ENCODE measurements at places on chromosomes 11 and 22.
A peak's percentile ranks its signal among the peaks of the same experiment; 100 is the strongest.

DNA sequence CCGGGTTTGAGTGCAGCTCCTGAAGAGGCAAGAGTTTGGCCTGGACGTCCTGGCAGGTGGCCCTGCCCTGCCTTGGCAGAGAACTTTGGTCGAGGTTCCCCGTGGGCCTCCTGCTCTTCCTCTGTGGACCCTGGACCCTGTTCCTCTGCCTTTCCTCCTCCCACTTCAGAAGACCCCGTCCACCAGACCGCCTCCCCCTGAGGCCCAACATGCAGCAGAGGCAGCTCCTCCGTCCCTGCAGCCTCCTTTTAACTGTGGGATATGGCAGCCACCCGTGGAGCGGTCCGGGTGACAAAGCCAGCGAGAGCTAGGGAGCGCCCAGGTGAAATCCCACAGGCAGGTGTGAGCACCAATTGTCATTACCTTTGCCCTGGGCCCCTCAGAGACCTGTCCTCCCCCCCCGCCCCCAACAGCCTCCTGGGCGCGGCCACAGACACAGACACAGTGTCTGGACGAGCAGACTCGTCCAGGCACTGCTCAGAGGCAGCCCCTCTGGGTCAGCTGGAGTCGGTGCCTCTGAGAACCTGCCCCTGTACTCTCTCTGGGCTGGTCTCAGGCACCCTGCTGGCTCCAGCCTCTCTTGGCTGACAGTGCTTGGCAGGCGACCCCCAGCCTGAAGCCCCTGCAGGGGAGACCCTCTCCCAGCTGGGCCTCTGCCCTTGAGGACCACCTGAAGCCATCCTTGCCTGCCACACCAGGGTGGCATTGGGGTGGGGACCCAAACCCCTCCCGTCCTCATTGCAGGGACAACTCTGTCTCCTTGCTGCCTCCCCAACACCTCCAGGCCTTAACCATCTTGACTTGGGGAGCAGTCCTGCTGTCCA lies 4.1 kb upstream of the PTDSS2 start:
- no peak overlapping the region for H3K27ac ChIP-seq
- no peaks in the 10 kb centered on the region for H3K36me3 ChIP-seq
- no peak for DNase-seq

- no peaks in the 10 kb centered on the region for H3K4me1 ChIP-seq
- H3K4me3 ChIP-seq, result no peak overlapping the region
- H3K27me3 ChIP-seq, result no peaks in the 10 kb centered on the region
These were observed 5.3 kb downstream of the MMP11 start for GRCh38 chr22:23777776-23778576.

DNA sequence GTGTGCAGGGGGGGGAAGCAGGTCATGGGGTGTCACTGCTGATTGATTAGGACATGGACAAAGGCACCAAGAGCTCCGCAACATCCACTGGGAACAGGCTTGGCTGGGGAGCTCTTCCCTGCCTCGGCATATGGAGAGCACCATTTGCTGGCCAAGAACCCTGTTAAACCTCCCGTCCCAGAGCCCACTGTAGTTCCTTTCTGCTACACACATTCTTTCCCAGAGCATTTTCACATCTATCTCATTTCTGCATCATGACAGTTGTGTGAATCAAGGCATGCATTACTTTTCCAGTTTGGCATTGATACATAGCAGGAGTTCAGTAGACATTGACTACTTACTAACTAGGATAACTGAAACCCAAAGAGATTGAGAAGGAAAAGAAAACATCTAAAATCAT lies 333.4 kb upstream of the B3GAT1 start:
- H3K36me3 ChIP-seq, result no peaks in the 10 kb centered on the region
- H3K4me3 ChIP-seq, result no peak overlapping the region
- DNase-seq, result no peak
- H3K27ac ChIP-seq, result no peak overlapping the region
- no peaks in the 10 kb centered on the region for H3K27me3 ChIP-seq

DNA sequence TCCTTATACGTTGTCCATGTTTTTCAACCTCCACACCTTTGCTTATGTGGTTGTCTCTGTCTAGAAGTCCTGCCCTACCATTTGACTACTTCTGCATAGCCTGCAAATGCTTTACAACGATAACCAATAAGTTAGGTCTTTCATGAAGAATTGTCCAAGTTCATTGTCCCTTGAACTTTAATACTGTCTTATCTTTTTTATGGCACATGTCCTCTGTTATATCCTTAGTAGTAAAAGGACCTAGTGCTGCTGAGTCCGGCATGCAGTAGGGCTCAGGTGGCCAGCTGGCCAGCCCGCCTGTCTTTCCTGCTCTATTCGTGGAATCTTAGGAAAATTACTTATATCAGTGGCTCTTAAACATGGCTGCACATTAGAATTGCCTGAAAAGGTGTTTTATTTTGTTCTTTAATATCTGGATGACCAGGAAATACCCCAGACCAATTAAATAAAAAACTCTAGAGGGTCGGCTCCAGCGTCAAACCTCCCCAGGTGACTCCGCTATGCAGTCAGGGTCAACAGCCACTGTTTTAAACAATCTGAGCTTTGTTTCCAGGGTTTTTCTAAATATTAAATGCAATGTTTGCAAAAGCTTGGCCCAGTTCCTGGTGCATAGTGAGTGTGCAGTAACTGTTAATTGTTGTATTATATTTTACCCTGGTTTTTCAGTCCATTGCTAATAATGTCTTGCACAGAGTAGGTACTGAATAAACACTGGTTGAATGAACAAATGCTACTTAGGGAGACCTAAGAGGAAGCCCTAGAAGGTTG lies 64.6 kb upstream of the SESN3 start:
- no peaks in the 10 kb centered on the region for H3K27me3 ChIP-seq
- no peak for DNase-seq
- no peaks in the 10 kb centered on the region for H3K36me3 ChIP-seq
- H3K27ac ChIP-seq, result no peak overlapping the region
- no peaks in the 10 kb centered on the region for H3K4me1 ChIP-seq

DNA sequence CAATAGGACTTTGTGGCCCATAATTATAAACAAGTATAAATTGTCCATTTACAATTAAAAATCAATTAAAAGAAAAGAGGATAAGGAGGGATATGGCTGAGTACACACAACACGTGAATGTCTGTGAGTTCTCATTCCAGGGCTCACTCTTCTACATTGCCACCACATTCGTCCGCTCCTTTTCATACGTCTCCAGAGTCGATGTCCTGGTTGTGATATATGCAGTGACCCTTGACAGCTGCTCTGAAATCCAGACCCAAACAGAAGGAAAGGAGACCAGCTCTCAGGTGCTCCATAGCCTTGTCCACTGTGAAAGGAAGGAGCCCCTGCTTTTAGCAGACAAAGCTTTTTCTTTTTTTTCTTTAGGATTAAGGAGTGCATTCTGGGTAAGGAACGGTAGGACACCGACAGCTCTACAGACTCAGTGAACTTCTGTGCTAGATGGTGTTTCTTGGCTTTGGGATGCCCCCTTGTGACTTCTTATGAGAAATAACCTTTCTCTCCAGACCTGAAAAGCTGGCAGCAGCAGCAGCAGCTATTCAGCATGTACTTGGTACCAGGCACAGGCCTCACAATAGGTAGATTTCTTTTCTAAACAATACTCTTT lies 19.7 kb upstream of the DNAJB13 start:
- no peak overlapping the region for H3K27ac ChIP-seq
- no peak overlapping the region for H3K4me3 ChIP-seq
- H3K27me3 ChIP-seq, result no peaks in the 10 kb centered on the region
- H3K36me3 ChIP-seq, result peaks cover 44% of the 10 kb centered on the region
- H3K4me1 ChIP-seq, result no peaks in the 10 kb centered on the region

- H3K4me3 ChIP-seq, result no peak overlapping the region
- H3K27ac ChIP-seq, result no peak overlapping the region
- H3K36me3 ChIP-seq, result no peaks in the 10 kb centered on the region
- no peaks in the 10 kb centered on the region for H3K4me1 ChIP-seq
- no peak for DNase-seq
These were observed 1173.2 kb downstream of the BRD1 start for GRCh38 chr22:48654492-48654891.

DNA sequence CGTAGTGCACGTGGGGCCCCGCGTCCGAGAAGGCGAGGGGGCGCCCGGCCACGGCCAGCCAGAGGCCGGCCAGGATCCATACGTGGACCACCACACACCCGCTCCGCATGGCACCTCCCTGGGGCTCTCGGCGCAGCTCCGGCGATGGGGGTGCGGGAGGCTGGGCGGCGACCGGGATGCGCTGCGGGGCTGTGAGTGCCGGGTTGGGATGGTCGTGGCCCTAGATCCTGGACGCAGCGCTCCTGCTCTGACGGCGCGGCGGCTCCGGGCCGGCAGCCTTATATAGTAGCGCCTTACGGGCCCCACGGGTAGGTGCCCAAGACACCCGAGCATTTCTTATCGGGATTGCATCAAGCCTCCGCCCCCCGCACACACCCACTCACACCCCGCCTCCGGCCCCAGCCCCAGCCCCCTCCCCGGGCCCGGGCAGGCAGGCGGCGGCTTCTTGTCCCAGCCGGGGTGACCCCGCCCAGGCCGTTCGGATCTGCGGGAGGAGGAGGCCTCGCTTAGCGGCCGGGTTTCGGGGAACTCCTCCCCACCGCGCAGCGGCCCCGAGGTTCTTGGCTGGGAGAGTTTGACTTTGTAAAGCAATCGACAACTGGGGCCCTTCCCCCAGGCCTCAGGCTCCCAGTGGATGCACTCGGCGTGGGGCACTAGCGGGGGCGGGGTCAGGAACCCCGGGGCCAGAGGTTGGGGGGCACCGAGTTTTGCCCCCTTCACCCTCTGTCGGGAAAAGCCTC lies at the start of gene FGF19:
Gene FGF19, minus strand, starts transcription at position 255 of the 740 bp plus-strand sequence. Its CDS starts 146 bp downstream, at position 109.
- H3K27ac ChIP-seq, result no peak within 1 kb of the TSS
- H3K27me3 ChIP-seq, result peaks cover 38% of the 10 kb centered on the region
- H3K36me3 ChIP-seq, result no peaks in the 10 kb centered on the region
- peak; percentile 67 for DNase-seq
- peak within 1 kb of the TSS; percentile 31 for H3K4me3 ChIP-seq
- peaks cover 19% of the 10 kb centered on the region for H3K4me1 ChIP-seq

DNA sequence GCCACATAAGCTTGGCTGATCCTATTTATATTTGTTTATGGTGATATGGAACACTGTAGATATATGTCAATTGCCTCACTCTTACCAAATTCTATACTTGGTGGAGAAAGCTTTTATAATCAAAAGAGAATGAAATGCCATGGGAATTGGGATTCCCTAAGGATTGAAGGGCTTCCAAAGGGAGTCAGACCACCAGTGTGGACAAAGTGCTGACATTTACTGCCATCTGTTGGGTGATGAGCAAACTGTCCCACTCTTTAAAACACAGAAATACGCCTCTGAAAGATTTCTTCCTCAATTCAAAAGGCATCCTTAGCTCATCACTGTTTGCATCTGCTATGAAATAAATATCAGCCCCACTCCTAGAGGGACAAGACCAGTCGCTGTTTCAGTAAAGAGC lies 7.1 kb downstream of the SLC1A2 start:
- H3K4me1 ChIP-seq, result no peaks in the 10 kb centered on the region
- peak; percentile 63 for DNase-seq
- H3K4me3 ChIP-seq, result no peak overlapping the region
- H3K36me3 ChIP-seq, result no peaks in the 10 kb centered on the region

DNA sequence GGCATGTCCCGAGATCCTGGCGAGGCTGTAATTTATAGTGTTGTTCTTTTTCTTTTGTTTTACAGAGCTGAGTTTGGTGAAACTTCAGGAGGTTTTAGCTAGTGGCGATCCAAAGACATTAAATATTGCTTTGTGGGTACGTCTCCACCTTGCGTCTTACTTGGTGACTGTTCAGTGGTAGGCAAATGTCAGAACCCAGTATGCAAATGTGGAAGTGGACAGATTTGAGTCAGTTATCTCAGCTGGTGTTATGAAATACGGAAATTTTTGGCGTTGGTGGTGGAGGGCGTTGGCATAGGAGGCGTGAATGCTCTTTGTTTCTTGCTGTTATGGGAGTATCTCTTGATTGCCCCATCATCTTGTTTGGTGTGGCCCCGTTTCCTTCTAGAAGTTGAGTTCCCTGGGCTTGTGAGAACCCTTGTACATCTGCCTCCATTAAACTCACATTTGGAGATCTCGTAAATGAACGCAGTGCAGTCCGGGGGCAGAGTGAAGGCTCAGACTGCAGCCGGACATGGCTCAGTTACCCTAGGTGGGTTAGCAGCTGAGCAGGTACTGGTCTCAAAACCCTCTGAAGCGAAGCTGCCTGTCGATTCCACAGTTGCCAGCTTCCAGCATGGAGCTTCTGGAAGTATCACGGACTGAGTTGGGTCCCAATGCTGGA lies 39.9 kb downstream of the PTPRJ start:
- peaks cover 22% of the 10 kb centered on the region for H3K4me1 ChIP-seq
- no peak overlapping the region for H3K27ac ChIP-seq
- H3K4me3 ChIP-seq, result no peak overlapping the region
- no peaks in the 10 kb centered on the region for H3K36me3 ChIP-seq
- no peak for DNase-seq
- H3K27me3 ChIP-seq, result no peaks in the 10 kb centered on the region

- H3K36me3 ChIP-seq, result no peaks in the 10 kb centered on the region
- no peaks in the 10 kb centered on the region for H3K4me1 ChIP-seq
- H3K4me3 ChIP-seq, result no peak overlapping the region
These were observed 12.7 kb upstream of the POLD3 start for GRCh38 chr11:74579577-74580270.

DNA sequence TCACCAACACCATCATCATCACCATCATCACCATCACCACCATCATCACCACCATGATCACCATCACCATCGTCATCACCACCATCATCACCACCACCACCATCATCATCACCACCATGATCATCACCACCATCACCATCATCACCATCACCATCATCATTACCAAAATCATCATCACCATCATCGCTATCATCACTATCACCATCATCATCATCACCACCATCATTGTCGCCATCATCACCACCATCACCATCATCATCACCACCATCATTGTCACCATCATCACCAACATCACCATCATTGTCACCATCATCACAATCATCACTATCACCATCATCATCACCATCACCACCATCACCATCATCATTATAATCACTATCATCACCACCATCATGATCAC lies 893.5 kb downstream of the TBC1D22A start:
- no peak for DNase-seq
- H3K4me3 ChIP-seq, result no peak overlapping the region
- H3K27me3 ChIP-seq, result no peaks in the 10 kb centered on the region

DNA sequence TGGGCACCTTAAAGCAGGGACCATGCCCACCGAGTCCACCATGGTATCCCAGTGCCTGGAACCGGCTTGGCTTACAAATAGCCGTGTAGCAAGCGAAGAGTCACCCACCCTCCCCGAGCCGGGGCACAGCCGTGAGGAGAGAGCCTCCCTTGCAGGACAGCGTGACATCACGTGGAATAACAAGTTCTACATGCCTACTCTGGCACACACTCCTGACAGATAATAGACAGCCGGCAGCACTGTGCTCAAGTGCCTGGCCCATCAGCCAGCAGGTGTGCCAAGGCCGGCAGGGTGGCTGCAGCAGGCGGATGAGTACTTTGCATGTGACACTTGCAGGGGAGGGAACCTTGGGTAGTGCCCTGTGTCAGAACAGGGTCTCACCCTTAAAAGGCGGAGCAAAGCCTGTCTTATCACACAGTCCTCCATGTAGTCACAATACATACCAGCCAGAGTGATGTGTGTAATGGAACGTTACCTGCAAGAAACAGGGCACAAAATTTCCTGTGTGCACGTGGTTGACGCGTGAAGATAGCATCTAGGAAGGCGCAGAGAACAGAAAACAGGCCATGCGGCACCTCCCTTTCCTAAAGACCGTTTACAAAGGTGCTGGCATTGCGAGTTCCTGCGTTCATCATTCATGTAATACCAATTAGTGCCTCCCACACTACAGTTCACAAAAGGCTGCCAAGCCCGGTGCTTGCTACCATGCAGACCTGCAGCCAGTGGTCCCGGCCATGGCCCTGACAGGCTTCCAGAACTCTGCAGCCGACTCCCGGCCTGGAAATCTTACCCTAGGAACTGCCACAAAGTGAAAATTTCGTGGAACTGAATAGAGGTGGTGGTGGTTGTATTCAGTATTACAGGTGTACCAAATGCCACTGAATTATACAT lies 16.4 kb downstream of the TOM1 start:
- H3K4me3 ChIP-seq, result no peak overlapping the region
- peaks cover 13% of the 10 kb centered on the region for H3K36me3 ChIP-seq
- H3K27me3 ChIP-seq, result no peaks in the 10 kb centered on the region
- H3K27ac ChIP-seq, result no peak overlapping the region

Data from SK-N-SH (cell line).